ENCODE measurements at places on chromosomes 11 and 22. TPM values are rescaled to one million over a fixed set of nuclear protein-coding genes. Genes with fewer than 3 reads are reported as not detected.

Gene PRAME
- 0.06 TPM for polyA plus RNA-seq

Gene ART1
- polyA plus RNA-seq: not detected

Gene OAF
- 11.2 TPM for polyA plus RNA-seq

Gene BBOX1
- polyA plus RNA-seq: 3.6 TPM

Gene NLRP14
- not detected for polyA plus RNA-seq

Gene PCSK7
- polyA plus RNA-seq: 32.9 TPM

Gene LDHAL6A
- polyA plus RNA-seq: not detected

Gene MFNG
- 5.8 TPM for polyA plus RNA-seq

Gene GLYAT
- 0.10 TPM for polyA plus RNA-seq

Gene BCO2
- 0.51 TPM for polyA plus RNA-seq

Gene DEFB131B
- not detected for polyA plus RNA-seq

Gene CHRM4
- 0.06 TPM for polyA plus RNA-seq

Gene C22orf15
- not detected for polyA plus RNA-seq

Gene OR8D4
- polyA plus RNA-seq: not detected

Gene SLC22A8
- polyA plus RNA-seq: not detected

Gene SSTR3
- not detected for polyA plus RNA-seq

DNA sequence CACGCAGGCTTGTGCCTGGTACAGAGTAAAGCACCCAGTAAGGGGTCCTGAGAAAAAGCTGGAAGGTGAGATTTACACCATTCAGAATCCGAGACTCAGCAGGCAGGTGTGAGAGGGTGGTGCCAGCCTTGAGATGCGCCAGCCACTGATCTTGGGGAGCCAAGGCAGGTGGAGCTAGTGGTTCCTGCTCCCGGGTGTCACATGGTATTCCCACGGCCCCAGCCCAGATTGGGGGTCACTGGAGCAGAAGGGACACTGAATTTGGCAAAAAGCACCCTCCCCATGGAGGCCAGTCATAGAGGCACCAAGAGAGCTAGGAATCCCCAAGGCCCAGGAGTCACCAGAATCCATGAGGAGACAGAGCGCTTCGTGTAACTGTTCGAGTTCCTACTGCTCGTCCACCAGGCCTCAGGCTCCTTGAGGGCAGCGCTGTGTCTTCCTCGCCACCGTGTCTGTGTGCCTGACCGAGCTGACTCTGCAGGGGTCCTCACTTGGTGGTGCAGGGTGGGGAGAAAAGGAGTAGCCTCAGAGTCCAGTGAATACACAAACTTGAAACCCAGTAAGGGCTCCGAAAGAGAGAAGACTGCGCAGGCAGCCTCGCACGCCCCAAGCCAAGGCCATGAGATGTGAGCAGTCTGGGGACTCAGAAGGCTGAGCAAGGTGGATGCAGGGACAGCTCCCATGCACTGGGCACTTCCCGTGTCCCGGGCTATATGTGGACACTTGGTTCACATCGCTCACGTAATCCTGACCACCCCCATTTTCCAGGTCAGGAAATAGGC is 28.2 kb downstream of the TOM1 start:
- no peak for DNase-seq

GRCh38 chr11:21385669-21386440 is 716.5 kb downstream of the NELL1 start:
- no peak for DNase-seq

GRCh38 chr11:23556163-23556750 is 696.0 kb upstream of the CCDC179 start:
- no peak for DNase-seq

DNA sequence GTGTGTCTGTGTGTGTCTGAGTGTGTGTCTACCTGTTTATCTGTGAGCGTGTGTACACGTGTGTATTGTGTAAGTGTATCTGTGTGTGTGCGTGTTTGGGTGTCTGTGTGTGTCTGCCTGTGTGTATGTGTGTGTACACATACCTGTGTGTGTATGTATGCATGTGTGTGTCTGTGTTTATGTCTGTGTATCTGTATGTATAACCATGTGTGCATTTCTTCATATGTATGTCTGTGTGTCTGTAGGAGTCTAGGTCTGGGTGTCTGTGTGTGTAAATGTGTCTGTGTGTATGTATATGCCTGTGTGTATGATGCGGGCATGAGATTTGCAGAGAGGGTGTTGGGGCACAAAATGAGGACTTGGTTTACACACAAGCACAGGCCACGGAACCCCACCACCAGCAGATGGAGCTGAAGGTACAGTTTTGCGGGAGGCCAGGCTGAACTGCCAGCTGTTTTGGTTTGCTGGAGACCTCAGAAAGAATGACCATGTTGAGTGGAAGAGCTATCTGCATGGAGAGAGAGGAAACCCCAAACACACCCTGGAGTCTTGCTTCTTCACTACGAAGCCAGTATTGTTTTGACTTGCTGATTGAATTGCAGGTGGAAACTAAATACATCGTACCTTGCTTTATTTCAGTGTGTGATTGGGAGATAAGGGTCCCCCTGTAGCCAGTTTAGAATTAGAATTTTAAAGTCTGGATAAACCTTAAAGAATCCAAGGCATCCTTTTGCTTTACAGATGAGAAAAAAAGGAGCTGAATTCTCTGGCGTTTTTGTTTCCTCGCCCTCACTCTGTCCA is 497.2 kb downstream of the NTM start:
- peak; percentile 36 for DNase-seq

- no peak for DNase-seq
These were observed 32.3 kb downstream of the RSPH14 start for GRCh38 chr22:23109441-23109978.

GRCh38 chr11:46513934-46514342 is 79.9 kb downstream of the AMBRA1 start:
- peak; percentile 86 for DNase-seq

DNA sequence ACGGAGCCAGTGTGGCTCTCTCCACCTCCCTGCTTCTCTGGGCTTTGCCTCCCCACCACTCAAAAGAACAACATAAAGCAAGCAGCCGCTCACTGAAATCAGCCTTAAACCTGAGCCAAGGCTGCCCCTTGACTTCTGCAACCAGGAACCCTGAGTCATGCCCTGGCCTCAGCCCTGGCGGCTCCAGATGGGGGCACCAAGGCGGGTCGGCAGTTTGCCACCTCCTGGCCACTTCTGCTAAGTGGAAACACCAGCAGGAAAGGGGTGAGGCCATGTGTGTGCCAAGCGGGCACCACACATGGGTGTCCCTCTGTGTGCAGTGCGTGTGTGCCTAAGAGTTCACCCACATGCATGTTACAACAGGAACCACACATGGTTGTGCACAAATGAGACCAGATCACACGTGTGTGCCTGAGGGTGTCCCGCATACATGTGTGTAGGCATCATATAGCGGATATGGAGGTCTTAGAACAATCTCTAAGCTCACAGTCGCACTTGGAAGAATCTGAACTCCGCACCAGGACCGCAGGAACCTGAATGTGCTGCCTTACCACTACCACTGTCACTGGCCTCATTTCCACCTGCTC is 221.2 kb downstream of the MN1 start:
- DNase-seq: no peak

DNA sequence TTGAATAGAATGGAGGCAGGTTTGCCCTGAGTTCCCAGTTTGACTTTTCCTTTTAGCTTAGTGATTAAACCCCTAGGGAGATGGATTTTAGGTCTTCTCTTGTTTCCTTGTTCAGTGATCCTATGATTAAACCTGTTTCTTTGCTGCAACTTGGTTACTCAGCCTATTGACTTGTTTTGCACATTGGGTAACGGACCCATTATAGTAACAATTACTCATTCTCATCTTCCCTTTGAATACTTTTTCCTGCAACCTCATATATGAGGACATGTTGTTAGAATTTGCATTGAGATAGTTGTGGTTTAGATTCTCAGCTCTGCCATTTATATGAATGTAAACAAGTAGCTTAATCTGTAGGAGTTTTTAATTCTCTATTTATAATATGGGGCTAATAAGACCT is 489.2 kb upstream of the CNTN5 start:
- DNase-seq: no peak

DNA sequence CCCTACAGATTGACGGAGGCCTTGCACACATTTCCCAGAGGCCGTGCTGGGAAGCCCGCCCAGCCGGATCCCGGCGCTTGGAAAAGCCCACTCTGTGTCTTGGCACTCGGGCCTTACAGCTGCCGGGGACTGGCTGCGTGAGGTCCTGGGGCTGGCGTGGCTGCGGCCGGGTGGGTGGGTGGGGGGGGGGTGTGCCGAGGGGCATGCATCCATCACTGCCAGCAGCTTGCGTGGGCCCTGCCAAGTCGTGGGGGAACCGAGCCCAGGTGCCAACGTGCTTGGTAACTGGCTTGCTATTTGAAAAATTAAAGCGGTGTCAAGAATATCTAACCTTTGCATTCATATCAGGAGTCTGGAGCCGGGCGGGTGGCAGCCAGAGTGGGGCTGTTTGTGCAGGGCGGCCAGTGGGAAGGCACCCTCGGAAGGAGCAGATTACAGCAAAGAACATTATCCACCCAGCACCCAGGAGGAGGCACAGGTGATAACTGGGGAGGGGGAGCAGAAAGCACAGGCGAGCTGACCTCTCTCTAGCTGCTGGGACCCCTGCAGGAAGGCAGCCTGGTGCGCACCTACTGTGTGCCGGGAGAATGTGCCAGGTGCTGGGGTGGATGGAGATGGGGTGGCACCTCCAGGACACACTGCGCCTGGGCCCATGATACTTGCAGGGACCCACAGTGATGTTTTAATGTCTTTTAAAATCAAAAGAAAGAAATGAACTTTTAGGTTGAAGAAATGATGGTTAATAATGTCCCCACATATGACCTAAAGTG is 28.5 kb upstream of the SMIM38 start:
- DNase-seq: no peak

DNA sequence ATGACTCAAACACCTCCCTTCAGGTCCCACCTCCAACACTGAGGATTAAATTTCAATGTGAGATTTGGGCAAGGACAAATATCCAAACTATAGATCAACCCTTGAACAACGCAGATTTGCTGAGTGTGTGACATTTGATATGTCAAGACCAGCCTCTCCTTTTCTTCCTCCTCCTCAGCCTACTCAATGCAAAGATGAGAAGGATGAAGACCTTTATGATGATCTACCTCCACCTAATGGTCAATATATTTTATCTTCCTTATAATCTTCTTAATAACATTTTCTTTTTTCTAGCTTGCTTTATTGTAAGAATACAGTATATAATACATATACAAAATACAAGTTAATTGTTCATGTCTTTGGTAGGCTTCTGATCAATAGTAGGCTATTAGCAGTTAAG is 67.5 kb upstream of the MPPED2 start:
- no peak for DNase-seq

- no peak for DNase-seq
These were observed 1.4 kb upstream of the AMOTL1 start for GRCh38 chr11:94766713-94767206.

DNA sequence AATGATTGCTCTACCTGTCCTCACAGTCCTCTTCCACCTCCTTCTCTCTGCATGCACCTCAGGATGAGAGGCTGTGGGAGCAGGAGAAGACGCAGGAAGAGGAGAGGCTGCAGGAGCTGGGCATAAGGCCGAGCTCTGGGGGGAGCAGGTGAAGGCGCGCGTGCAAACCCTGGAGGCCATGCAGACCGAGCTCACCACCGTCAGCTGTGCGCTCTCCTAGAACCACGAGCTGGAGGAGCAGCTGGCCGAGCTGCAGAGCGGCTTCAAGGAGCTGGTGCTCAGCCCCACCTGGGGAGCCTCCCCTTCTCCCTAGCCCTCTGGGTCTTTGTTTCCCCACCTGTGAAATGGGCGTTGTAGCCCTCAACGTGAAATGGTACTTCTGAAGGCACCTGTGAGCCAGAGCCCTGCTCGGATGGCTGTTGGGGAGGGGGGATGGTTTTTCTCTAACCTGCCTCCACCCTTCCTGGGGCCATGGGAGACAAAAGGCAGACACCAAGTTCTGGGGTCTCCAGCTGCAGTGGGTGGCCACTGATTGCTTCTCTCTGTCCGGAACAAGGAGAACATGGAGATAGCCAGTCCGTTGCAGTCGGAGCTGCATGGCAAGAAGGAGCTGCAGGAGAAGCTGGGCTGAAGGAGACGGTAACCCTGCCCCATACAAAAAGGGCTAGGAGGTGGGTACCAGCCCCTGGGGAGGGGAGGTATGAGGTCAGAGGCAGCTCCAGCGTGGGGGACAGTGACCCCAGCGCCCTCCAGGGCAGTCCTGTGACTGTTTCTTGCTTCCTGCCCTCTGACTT is 65.2 kb upstream of the A4GALT start:
- no peak for DNase-seq

DNA sequence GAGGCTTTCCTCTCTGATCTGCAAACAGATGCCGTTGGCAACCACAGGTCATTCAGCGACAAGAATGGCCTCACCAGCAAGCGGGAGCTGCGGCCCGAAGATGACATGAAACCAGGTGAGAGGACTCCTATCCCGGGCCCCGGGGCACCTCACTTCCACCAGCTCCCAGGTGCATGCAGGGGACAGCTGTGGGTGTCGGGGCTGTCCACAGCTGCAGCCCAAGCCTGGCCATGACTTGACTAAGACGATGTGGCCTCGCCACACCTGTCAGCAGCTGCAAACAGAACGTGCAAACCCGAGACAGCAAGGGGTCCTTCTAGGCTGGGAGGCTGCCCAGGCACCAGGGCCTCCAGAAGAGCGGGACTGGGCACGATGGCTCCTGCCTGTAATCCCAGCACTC is 3.6 kb downstream of the GAL start:
- no peak for DNase-seq

DNA sequence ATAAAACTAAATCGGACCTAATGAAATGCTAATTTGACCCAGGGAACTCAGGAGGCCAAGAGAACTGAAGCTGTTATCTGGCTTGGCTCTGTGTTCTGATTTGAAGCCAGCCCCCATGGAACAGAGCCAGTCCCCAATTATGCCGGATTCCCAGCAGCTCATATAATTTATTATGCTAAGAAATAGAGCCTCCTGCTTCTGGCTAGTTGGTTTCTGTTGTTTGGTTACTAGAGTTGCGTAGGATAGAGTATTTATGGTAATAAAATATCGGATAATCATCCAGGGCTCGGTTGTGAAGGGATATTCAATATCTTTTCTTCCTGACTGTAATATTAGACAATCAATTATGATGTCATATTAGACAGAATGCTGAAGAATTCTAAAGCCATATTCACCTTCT is 120.4 kb upstream of the TTC12 start:
- DNase-seq: no peak

DNA sequence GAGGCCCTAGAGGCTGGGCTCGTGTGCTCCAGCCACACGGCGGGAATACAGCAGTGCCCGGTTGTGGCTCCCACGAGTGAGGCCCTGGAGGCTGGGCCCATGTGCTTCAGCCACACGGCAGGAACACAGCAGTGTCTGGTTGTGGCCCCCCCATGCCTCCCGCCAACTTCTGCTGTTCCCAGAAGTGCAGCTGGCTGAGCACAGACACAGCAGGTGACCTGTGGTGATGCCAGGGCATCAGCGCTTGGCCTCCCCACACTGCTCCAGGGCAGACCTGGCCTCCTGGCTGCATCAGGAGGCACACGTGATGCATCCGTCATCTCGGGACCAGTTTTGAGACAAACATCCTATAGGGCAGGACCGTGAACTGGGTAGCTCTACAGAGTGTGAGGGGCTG is 110.3 kb downstream of the KCNQ1OT1 start:
- DNase-seq: no peak

GRCh38 chr11:119975561-119976152 is 162.3 kb downstream of the TRIM29 start:
- DNase-seq: no peak

GRCh38 chr11:125976156-125976555 is 30.3 kb downstream of the VSIG10L2 start:
- DNase-seq: no peak

GRCh38 chr11:115316696-115317095 is 187.5 kb downstream of the CADM1 start:
- DNase-seq: no peak

Data from keratinocyte (primary cell).